ENCODE measurements at places on chromosomes 3 and 15.

GRCh38 chr15:80010131-80010673 lies 39.2 kb upstream of the BCL2A1 start:
- DNase-seq, result no peak

DNA sequence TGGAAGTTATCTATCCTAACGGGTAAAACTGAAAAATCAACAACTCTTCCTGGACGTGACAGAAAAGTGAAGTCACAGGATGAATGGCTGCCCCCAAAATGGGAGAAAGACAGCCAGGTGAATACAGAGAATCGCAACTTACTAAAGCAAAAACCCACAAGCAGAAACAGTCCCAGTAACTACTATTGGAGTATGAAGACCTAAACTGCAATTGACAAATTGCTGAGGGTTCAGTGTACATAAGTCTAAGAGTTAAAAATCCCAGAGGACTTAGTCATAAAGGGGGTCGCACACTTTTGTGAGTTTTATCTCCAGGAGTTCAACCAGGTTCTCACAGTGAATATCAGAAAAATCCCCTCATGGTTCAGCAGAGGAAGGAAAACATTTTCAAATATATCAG lies 56.8 kb upstream of the IMPG2 start:
- DNase-seq, result no peak

DNA sequence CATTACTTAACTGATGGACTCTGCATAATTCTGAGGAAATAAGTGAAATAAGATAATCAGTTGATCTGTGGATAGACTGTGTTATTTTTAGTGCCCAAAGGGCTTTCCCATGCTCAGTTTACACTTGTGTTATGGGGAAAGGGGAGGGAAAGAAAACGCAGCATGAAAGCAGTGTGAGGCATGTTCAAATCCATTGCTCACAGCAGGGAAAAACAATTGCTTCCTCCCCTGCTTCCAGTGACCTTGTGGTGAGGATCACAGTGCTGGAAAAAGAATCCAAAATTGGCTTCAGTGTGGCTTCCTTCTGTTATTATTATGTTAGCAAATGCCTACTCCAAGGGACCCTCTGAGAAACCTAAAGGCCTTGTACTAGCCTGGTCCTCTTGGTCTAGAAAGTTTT lies 285.1 kb upstream of the CDIN1 start:
- DNase-seq, result peak; percentile 13

- no peak for DNase-seq
These were observed 806.2 kb downstream of the NSUN3 start for GRCh38 chr3:94869059-94869547.

DNA sequence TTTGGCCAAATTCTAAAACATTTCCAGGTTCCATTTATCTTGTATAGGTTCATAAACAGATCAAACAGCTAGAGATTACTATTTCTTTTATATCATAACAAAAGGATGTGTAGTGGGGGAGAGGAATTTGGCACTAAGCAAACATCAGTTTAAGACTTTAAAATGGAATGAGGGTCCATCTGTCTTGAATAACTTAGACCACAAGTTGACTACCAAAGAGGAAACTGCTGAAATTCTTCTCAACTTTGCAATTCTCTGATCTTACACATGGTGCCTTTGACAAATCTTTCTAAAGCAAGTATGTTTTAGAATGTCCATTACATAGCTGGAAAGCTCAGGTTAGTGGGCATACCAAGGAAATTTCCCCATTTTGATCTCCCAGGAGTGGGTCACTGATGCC lies 140.5 kb upstream of the ADAMTS9 start:
- DNase-seq, result no peak

GRCh38 chr3:79012946-79013362 lies 754.8 kb downstream of the ROBO1 start:
- no peak for DNase-seq

DNA sequence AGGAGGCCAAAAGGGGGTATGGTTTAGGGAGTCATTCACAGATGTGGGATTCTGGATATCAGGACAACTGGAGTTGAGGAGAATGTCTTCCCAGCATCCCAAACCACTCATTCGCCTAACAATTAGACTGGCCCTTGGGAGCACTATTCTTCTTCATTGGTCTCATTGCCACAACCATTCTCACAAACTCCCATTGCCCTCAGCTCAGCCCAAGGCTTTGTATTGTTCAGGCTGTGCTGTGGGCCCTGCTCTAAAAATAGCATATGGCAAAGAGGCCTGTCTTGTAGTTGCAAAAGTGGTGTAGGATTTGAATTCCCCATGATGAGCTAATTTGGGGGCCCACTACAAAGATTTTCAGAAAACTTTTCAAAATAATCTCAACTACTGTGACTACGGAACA lies 6.3 kb upstream of the ADAMTS9 start:
- DNase-seq, result no peak

- peak; percentile 90 for DNase-seq
These were observed 37.1 kb upstream of the ARNT2 start for GRCh38 chr15:80367094-80367493.

DNA sequence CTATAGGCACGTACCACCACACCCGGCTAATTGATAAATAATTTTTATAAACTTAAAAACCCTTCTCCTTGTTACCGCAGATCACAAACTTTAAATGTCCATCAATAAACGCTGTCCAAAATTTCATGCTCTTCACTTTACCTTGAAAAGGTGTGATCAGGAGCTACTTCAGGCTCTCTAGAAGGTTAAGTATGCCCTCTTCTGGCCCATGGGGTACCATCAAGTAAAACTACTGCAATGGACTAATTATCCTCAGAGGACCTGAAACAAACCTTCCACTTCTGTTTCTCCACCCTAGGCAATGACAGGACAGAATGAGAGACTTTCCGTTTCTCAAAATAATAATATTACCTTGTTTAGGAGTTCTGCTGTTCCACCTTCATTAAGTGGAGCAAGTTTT lies 9.2 kb downstream of the LZTFL1 start:
- DNase-seq, result peak; percentile 45

- no peak for DNase-seq
These were observed 13.4 kb downstream of the SEC62 start for GRCh38 chr3:169980055-169980454.

DNA sequence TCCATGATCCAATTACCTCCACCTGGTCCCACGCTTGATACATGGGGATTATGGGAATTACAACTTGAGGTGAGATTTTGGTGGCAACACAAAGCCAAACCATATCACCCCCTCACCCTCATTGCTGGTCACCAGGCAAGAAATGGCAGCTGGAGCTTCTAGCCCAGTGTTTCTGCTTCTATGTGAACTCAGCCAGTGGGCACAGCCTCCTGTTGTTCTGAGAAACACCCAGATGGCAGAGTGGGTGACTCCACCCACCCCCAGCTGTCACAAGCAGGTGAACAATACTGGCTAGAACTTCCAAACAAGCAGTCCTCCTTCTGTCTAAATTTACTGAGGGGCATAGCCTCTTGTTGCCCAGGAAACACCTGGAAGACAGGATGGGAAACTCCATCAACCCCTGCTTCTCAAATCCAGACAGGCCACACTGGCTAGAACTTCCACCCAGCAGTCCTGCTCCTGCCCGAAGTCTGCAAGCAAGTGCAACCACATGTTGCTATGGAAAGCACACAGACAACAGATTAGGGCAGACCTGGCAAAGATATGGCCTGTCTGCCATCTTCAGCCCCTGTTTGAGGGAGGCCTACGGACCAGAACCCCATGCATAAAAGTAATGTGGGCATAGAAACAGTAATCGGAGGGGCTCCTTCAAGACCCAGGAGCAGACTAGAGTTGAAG lies 114.1 kb downstream of the DTWD1 start:
- DNase-seq, result no peak

DNA sequence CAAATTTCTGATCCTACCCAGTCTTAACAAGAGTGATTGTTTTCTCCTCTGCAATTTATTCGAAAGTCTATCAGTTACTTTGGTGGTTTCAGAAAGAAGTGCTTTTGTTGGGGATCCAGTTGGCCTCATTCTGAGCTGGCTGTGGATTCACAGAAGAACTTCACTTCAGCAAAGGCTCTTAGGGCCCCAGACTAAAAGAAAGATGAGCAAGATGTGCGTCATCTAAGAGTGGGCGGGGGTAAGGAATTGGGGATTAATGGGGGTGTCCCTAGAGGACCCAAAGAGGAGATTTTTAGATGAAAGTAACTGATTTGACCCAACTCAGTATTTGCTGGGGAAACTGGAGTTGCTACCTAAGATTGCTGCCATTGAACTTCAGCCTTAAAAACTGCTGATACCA lies 63.9 kb upstream of the TSEN2 start:
- no peak for DNase-seq

DNA sequence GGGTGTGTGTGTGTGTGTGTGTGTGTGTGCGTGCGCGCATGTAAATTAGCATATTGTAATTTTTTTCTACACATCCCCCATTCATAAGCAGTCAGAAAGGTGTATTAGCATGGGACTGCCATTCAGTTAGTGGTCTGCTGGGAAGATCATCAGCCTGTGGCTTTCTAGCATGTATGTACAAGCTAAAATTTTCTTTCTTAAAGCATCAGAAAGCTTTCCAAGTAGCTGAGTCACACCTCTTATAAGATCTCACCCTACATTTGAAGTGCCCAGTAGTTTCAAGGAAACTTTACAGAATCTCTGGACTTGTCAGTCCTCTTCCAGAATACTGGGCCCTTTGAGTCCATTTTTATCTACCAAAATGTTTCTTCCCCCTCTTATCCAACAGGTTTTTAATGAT lies 411.4 kb upstream of the TPRG1 start:
- no peak for DNase-seq

DNA sequence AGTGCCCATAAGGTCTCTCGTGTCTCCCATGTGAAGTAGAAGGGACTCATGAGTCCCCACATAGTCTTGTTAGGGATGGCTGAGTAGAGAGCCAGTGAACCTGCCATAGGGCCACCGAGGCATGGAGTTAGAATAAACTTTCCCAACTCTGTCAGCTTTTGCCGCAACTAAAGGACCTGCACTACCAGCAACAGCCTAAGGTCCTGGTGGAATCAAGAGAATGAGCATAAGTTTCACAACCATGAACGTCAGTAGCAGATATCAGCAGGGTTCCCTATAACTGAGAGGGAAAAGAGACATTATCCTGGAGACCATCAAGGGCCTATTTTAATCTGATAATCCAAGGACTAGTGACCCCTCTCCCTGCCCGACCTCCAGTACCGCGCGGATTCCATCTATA lies 60.3 kb upstream of the FNDC3B start:
- no peak for DNase-seq
